ENCODE measurements at places on chromosomes 3 and 15.

GRCh38 chr3:73291541-73291940, 230.1 kb downstream of the EBLN2 start:
- no peak for DNase-seq

DNA sequence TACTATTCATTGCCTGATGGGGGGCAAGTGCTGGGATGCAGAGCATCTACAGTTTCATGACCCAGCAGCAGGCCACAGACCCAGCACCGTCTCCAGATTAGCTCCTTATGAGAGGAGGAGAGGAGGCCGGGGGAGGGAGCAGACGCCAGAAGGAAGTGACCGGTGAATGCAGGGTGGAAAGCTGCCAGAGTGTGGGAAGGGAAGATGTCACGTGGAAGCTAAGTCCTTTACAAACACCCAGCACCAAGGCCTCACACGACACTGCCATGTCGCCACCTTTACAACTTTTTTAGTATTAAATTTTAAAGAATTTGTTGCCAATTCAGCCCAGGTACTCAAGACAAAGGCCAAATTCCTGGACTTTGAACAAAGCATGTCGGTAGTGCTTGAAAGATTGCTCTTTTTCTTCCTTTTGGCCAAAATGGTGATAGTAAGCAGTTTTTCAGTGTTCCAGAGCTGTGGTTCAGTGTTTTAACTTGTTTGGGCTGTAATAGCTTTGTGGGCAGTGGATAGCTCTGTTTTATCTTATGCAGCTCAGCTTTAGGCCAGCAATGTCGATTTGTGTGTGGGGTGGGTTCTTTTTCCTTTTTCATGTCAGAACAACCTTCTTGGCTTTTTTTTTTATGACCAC, 58.2 kb downstream of the ZBTB38 start:
- DNase-seq, result no peak

- no peak for DNase-seq
These were observed 88.9 kb upstream of the CCNL1 start for GRCh38 chr3:157248590-157249422.

- DNase-seq, result no peak
These were observed 101.7 kb downstream of the ETFA start for GRCh38 chr15:76209523-76209922.

- no peak for DNase-seq
These were observed 72.4 kb downstream of the SENP2 start for GRCh38 chr3:185658504-185658912.

- no peak for DNase-seq
These were observed 34.9 kb downstream of the IQGAP1 start for GRCh38 chr15:90422936-90423335.

DNA sequence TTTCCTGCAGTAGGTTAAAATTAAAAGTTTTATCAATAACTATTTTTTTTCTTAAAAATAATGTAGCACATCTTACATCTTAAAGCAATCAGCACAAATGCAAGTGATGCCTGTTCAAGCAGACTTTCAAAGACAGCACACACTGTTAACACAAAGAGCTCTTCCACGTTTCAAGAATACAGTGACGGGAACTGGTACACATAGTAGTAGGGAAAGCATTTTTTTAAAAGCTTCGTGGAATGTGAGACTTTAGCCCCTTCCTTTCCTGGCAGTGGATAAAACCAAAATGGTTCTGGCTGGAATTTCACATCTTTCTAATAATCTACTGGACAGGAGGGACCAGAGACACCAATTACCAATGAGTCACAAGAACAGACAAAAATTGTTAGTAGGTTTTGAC, 33.5 kb upstream of the SLC2A2 start:
- DNase-seq, result no peak

- no peak for DNase-seq
These were observed 59.6 kb downstream of the NPTN start for GRCh38 chr15:73573572-73573971.

DNA sequence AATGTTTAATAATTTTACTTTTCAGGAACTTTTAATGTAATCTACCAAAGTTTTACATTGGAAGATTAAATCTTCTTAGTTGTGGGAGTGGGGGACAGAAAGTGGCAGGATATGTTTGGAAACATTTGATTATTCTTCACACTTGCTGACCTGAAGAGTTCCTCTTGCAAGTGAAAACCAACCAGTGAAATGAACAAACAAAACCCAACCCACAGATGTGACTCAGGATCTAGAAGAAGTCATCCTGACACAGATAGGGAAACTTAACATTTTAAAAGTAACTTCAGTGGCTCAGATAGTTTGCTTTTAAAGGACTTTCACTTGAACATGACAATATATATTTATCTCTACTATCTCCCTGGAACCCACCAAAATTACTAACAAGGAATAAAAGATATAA, 55.4 kb downstream of the ASTE1 start:
- DNase-seq, result no peak

GRCh38 chr3:69781593-69781992, 42.3 kb downstream of the MITF start:
- DNase-seq, result no peak

GRCh38 chr15:40266828-40267304, 16.0 kb downstream of the ANKRD63 start:
- no peak for DNase-seq

DNA sequence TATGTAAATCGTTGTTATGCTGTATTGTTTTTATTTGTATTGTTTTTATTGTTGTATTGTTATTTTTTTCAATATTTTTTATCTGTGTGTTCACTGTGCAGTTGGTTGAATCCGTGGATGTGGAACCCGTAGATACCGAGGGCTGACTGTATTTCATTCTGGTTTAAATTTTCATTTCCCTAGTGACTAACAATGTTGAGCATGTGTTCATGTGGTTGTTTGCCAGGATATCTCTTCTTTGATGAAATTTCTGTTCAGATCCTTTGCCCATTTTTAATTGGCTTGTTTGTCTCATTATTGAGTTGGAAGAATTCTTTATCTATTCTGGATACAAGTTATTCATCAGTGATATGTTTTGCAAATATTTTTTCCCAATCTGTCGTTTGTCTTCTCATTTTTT, 29.7 kb downstream of the STOML1 start:
- DNase-seq, result no peak

DNA sequence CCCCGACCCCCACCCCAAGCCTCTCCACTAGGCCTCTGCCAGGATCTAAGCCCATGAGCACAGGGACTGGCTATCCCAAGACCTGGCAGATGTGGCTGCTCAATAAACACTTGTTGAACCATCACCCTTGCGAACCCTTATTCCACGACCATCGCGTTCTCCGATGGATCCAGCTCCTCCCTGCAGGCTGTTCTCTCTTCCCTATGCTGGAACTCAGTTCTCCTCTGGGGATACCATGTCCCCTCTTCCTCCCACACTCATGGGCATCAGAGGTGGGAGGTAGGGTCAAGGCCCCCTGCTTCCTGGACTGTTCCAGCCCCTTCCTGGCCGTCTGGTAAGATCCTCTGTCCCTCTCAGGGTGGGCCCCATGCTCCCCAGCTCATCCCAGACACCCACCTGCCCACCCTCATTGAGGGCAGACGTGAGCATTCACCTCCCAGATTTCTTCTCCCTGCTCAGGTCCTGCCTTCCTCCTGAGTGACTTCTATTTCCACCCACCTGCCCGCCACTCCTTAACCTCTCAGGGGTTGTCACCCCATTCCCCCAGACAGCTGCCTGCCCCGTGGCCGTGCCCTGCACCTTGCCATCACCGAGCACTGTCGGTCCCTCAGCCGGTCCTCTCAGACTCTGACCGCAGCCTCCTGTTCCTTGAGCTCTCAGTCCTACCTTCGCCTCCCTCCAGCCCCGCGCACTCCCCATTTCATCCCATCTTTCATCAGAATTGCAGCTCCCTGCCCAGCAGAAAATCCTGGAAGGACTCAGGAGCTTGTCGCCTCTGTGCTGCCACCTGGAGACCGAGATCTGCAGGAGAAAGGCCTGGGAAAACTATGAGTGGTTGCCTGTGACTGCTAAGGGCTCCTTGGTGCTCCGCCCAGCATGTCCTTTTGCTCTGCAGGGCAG, 42.0 kb downstream of the PML start:
- DNase-seq, result peak; percentile 34

DNA sequence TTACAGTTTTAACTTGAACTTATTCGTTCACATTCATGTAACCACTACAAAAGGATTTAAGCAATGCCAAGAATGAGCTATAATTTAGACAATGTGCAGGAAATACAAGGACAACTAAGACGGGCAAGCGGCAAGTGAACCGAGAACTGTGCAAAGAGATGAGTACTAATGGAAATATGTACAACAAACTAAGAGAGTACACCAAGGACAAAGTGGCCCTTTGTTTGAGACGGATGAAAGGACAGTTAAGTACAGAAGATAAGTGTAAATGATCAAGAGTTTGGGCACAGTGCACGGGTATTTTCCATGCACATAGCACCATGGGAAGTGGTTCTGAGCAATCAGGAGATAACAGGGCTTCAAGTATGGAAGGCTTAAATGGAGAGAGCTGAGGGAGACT, 281.7 kb downstream of the ROBO2 start:
- no peak for DNase-seq

DNA sequence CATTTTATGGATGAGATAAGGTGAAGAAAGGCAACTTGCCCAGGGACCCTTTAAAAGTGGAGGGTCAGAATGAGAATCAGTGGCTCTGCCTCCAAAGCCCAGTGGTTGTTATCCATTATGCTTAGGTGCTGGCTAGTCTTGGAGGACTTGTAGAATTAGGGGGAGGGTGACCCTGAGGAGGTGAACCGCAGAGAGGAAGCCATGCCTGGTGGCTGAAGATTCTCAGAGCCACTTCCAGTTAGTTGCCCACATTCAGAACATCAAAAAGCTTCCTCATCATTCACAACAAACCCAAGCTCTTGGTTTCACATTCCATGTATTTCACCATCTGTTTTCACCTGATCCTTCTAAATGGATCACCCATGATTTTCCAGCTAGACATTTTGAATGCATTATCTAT, 11.2 kb downstream of the EBLN2 start:
- no peak for DNase-seq

GRCh38 chr3:178381555-178381954, 154.7 kb upstream of the KCNMB2 start:
- no peak for DNase-seq

DNA sequence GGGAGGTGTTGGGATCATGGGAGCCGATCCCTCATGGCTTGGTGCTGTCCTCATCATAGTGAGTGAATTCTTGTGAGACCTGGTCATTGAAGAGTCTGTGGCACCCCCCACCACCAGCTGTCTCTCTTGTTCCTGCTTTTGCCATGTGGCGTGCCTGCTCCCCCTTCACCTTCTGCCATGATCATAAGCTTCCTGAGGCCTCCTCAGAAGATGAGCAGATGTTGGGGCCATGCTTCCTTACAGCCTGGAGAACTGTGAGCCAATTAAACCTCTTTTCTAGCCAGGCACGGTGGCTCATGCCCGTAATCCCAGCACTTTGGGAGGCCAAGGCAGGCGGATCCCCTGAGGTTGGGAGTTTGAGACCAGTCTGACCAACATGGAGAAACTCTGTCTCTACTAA, 37.0 kb upstream of the CGNL1 start:
- DNase-seq, result no peak

- no peak for DNase-seq
These were observed 102.0 kb upstream of the IGSF10 start for GRCh38 chr3:151562891-151563290.

GRCh38 chr3:42081838-42082473, 9.2 kb upstream of the TRAK1 start:
- no peak for DNase-seq

DNA sequence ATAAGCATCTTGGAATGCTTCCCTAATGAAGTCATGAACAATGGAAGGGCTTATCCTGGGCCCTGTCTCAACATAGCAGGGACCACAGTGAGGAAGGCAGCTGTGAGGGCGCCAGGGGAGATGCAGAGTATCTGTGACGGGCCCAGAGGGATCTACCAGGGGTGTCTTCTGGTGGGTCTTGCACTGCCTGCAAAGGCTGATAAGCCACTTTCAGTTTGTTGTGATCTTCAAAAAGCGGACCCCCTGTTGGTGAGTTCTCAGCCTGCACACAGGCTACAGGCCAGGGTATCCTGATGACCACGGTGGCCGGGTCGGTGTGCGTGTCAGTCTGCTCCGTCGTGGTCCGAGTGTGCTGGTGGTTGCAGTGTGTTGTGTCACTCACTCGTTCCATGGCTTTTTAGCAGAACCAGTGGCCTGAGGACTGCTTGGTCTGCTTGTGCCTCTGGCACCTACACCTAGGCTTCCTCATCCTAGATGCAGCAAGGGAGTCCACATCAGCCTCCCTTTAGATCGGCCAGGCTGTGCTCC, 46.8 kb downstream of the CHDH start:
- no peak for DNase-seq

- no peak for DNase-seq
These were observed 269.4 kb downstream of the TLE3 start for GRCh38 chr15:69828181-69828828.

DNA sequence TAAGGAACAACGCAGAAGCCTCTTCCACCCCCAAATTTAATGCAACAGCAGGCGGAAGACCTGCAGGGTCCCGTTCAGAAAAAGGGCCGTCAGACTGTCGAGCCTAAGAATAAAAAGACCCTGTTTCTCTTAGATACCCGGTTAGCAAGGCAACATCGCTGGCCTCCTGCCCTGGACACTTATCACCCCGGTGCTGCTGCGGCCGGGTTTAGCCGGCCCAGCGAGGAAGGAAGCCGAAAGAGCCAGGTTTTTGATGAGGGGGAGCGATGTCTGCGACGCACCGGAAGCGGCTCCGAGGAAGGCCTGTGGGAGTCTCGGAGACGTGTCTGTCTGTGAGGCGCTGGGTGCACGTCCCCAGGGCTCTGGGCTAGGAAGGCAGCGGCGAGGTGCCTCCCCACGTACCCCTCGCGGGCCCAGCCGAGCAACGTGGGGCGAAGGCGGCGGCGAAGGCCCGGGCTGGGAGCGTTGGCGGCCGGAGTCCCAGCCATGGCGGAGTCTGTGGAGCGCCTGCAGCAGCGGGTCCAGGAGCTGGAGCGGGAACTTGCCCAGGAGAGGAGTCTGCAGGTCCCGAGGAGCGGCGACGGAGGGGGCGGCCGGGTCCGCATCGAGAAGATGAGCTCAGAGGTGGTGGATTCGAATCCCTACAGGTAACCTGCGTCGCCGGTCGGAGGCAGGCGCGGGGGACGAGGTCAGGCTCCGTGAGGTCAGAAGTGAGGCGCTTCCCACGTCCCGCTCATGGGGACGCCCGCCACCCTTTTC, at the start of gene UBA5:
Gene UBA5, plus strand, starts transcription at position 278 of the 759 bp plus-strand sequence. Its CDS starts 209 bp downstream, at position 487.
- peak; percentile 55 for DNase-seq

- no peak for DNase-seq
These were observed 712 bp upstream of the MME start for GRCh38 chr3:155079468-155079745.

Measured in NCI-H1694 (cell line).